CD14-positive monocyte (primary cell): ENCODE measurements at places on chromosomes 1 and 21.

DNA sequence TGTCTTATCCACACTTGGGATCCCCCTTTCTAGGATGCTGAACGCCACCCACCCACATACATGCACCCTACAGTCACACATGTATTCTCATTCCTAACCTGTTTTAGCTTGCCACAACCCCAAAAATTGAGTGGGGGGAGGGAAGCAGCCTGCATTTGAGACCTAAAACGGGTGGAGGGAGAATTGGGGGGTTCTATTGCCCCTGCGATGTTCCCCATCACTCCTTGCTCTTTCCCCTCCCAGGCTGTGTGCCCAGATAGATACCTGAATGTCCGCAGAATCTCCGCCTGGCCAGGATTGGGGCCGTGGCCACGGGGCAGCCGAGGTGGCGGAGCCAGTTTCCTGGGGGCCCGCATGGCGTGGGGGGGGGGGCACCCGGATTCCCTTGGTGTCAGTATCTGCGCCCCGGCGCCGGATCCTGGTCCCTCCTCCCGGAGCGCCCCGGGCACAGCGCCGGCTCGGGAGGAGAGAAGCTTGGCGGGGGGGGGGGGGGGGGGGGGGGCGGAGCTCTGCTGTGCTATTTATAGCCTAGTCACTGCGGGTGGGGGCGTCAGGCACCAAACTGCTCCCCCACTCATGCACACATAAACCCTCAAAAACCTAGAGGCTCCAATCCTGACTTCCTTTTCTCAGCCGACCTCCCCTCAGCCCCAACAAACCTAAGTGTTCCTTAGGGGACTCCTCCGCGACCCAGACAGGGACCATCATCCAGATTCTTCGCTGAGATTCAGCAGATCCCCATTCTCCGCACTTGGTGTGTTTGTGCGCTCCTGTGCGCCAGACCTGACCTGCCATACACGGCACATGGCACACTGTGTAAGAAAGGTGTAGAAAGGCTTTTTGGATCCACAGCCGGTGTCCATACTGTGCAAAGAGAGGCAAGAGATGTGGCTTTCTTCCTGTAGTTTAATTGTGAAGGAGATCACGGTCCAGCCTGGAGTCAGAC, 1.9 kb downstream of the ANKRD34A start:
- no peak for DNase-seq

- DNase-seq: no peak
These were observed 92.5 kb upstream of the RGS4 start for GRCh38 chr1:162976628-162977027.

DNA sequence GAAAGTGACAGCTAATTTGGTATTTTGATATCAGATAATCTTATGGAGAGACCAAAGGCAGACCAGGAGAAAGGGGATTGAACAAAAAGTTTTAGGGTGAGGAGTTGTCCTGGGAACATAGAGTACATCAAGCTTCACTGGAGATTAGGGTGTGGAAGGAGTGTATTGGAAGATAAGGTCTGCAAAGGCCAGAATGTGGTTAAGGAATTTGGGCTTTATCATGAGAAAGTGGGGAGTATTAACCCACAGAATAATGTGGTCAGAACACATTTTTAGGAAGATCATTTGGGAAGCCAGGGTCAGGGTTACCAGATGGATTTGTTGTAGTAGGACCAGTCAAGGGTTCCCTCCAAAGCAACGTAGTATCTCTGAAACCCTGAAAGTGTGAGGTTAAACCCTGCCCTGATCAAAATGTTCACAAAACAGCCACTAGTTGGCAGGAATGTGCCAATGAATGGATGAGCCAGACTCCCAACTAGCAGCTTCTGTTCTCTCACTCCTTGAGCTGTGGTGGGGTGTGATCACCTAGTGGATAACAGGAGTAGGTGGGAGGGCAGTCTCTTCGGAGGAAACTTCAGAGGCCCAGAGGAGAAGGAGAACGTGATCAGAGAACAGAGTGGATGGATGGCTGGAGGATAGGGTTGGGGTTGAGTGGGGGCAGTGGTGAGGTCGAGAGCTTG, 35.8 kb downstream of the SLC2A1 start:
- DNase-seq: no peak

GRCh38 chr21:42490720-42491119, 5.3 kb downstream of the RSPH1 start:
- no peak for DNase-seq

GRCh38 chr1:180168786-180169639, 14.3 kb downstream of the QSOX1 start:
- peak; percentile 20 for DNase-seq

- no peak for DNase-seq
These were observed 188.2 kb upstream of the PLXNA2 start for GRCh38 chr1:208432346-208432745.

GRCh38 chr1:150572918-150573647, 6.3 kb downstream of the MCL1 start:
- no peak for DNase-seq

GRCh38 chr1:219537223-219537631, 75.7 kb downstream of the ZC3H11B start:
- no peak for DNase-seq

- DNase-seq: no peak
These were observed 30.9 kb upstream of the CTBS start for GRCh38 chr1:84605157-84605556.

DNA sequence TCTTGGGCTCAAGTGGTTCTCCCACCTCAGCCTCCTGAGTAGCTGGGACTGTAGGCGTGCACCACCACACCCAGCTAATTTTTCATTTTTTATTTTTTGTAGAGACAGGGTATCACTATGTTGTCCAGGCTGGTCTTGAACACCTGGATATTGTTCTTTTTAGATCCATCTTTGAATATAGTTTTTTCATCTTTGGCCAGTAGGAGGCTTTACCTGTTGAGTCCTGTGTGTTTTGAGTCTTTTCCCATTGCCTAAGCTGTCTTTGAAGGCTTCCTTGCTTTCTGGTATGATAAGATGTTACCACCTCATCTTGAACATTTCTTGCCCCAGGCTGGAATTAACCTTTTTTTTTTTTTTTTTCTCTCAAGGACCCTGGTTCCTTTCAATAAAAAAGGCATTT, 387.8 kb upstream of the RUNX1 start:
- DNase-seq: no peak

GRCh38 chr21:39900491-39900890, 33.3 kb downstream of the PCP4 start:
- no peak for DNase-seq

DNA sequence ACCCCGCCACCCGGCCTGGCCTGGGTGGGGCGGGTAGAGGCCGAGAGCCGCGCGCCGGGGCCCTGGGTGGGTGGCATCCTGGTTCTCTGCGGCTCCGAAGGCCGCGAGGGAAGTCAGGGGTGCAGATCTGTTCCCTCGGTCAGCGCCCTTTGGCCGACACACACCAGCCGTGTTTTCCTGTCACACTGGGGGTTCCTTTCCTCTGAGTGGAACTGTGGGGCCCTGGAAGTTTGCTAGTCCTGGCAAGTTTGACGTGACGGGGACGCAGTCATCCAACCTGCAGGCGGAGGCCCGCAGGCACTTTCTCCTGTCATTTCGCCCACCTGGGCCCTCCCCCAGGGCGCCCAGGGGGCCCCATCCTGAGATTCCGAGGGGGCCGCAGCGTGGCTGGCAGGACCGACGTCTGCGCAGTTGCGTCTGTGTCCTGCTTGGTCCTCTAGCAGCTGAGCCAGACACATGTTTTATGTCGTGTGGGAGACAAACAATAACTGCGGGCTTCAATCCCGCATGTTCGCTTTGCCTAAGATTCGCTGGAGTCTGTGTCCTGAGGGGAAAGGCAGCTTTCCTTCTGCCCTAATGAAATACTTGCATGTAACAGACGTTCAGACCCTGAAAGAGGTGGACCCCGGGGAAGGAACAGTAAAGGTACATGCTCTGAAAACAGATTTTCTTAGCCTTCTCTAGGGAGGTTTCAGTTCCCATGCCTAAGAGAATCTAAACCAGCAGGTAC, 1.5 kb downstream of the FAM163A start:
- DNase-seq: no peak

GRCh38 chr1:43803646-43804045, 96.3 kb downstream of the ST3GAL3 start:
- DNase-seq: no peak

DNA sequence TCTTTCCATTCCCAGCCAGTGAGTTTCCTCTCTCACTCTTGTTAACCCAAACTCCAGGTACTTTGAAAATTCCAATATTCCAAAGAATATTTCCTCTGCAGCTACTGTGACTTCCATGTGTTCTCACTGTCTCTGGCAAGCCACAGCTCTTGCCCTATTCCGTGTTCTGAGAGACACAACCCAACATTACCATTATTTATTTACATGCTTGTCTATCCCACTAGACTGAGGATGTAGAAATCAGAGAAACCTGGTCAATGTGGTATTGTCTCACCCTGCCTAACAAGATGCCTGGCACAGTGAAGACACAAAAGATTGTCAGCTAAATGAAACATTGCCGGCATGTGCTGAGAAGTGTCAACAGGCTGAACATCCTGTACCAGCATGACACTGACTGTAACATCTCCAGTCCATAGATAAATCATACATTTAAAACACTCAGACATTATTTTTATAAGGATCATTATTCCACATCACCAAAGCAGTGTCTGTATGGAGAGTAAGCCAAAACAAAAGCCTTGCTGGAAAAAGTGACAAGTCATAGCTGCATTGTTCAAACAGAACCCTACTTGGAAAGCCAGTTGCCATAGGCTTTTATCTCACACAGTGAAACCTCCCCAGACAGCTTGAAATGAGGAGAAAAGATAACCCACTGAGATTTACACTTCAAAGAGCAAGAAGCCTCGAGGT, 72.3 kb downstream of the SIPA1L2 start:
- no peak for DNase-seq

DNA sequence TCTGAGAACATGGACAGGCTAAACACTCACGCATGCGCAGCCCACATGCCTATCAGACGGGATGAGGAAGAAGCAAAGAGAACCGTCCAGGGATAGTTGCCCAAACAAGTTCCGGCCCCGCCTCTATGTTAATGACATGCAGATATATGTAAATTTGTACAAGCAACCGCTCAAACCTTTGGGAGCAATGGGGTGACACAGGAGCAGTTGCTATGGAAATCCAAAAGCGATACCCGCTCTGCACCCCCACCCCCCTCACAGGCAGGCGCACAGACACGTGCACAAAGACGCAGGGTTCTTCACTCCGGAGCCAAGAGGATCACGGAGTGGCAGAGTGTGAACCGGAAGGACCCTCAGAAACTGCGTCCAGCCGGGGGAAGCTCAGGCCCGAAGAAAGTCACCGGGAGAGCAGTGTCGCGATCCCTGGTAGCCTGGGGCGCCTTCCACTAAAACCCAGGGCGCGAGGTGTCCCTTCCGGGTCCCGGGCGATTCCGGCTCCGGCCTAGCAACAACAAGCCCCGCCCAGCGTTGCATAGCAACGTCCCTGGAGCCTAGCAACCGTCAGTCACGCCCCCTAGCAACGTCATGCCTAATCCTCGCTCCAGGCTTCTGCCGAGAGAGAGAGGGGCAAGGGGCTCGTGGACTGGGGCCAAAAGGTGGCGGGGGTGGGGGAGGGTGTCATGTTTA, 24.1 kb upstream of the ADGRB2 start:
- peak; percentile 95 for DNase-seq

GRCh38 chr1:156123356-156124196, 9.1 kb downstream of the LMNA start:
- DNase-seq: peak; percentile 97

- DNase-seq: no peak
These were observed 12.6 kb upstream of the HMGN2 start for GRCh38 chr1:26459573-26460031.

- DNase-seq: no peak
These were observed 34.7 kb downstream of the RGSL1 start for GRCh38 chr1:182484531-182485257.

DNA sequence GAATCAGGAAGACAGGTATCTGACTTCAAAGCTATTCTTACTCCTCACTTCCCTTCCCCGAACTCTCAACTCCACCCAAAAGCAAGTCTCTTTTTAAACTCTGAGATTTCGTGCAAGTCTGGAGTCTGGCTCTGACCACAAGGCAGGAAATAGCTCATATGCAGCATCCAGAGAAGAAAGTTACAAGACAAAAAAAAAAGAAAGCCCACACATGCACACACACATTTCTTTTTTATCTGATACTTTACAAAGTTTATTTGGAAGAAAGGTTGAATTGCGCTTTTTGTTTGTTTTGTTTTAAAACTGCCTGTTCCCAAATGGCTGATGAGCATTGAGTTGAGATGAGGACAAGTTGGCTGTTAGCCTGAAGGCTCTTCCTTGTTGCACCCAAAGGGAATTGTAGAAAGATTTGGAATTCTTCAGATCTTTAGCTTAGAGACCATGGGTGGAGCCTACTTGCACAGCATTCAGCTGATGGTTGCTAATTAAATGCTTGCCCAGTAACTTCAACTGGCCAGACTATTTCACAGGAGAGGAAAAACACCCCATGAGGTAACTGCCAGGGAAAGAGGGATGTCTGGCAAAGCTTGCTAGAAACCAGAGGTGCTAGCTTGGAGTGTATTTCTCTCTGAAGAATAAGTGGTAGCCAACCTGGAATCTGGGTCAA, 490.3 kb downstream of the TTLL7 start:
- no peak for DNase-seq

GRCh38 chr1:222975472-222976122, 160.8 kb downstream of the DISP1 start:
- DNase-seq: no peak

GRCh38 chr1:71667216-71667615, 586.4 kb upstream of the ZRANB2 start:
- no peak for DNase-seq

DNA sequence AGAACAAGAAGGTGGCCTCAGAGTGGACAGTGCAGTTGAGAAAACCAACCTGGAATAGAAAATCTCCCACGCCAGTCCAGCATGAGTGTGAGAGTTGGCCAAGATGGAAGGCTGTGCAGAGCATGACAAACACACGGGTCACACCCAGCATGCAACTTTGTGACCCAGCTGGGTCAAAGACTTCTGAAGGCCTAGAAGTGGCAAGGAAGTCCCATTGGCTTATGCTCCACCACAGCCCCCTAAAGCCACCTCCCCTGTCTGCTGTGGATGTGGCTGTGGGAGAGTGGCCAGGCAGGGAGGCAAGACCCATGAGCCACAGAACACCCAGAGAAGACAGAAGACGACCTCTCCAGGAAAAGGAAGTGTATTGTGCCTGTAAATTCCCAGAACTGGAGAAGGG, 13.6 kb downstream of the BATF3 start:
- DNase-seq: no peak

- no peak for DNase-seq
These were observed 52.4 kb downstream of the MAP3K21 start for GRCh38 chr1:233379869-233380438.

GRCh38 chr1:244802041-244802440, 33.4 kb upstream of the COX20 start:
- no peak for DNase-seq

DNA sequence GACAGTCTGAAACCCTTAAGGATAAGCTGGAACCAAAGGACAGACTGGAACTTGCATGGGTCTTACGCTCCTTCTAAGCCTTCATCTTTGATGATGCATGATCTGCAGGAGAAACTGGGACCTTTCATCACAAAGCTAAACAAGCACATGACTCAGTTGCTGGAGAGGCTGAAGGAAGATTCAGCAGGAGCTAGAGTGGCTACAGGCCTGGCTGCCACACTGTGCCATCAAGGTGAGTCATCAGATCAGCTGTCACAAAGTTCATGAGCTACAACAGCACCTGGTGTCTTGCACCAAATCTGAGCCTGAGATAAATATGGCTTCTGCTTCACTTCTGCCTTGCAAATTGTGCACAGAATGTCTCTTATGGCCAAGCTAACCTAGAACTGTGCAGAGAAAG, 95.5 kb upstream of the MARK1 start:
- no peak for DNase-seq

- DNase-seq: no peak
These were observed 58.0 kb upstream of the GFI1 start for GRCh38 chr1:92544756-92545165.
